ENCODE measurements at places on chromosomes 11 and 22. TPM values are rescaled to one million over a fixed set of nuclear protein-coding genes. Genes with fewer than 3 reads are reported as not detected.

Gene OR10A2
- total RNA-seq = not detected

Gene ARHGAP20
- 2.3 TPM for total RNA-seq

Gene WNT11
- total RNA-seq = 0.85 TPM

Gene GDPD5
- 3.6 TPM for total RNA-seq

Gene MUC5AC
- not detected for total RNA-seq

Gene OR2AG1
- total RNA-seq = not detected

Gene UPK3A
- not detected for total RNA-seq

Gene SEZ6L
- total RNA-seq = not detected

Gene SEC14L2
- 19.2 TPM for total RNA-seq

Gene TMEM191C
- total RNA-seq = 1.1 TPM

Gene ZC3H7B
- 47.9 TPM for total RNA-seq

Gene PYGM
- total RNA-seq = 6.8 TPM

Gene UBQLN3
- not detected for total RNA-seq

Gene GNG3
- not detected for total RNA-seq

Gene APOBEC3C
- total RNA-seq = 11.3 TPM

Gene KDM4D
- total RNA-seq = 0.56 TPM

Gene DTX4
- 0.85 TPM for total RNA-seq

Gene OR8A1
- not detected for total RNA-seq

Gene OR5M11
- not detected for total RNA-seq

Gene SLC6A5
- not detected for total RNA-seq

Gene FOXR1
- total RNA-seq = not detected

Gene NRGN
- 0.77 TPM for total RNA-seq

Gene CWC15
- 38.0 TPM for total RNA-seq

Gene SCN3B
- under 0.01 TPM for total RNA-seq

Gene RAC2
- 13.0 TPM for total RNA-seq

Gene KRTAP5-10
- total RNA-seq = not detected

Gene PRR5
- 3.4 TPM for total RNA-seq

Gene VPREB1
- not detected for total RNA-seq

Gene KCNJ4
- total RNA-seq = not detected

Gene C11orf16
- not detected for total RNA-seq

Gene FREY1
- 0.96 TPM for total RNA-seq

Gene MICAL2
- 757 TPM for total RNA-seq

Gene CRYBA4
- total RNA-seq = not detected

Gene CDKN1C
- total RNA-seq = 0.19 TPM

Gene KCNC1
- total RNA-seq = not detected

Gene DNAJB7
- total RNA-seq = not detected

Gene PRR33
- total RNA-seq = not detected

Gene CHRDL2
- total RNA-seq = under 0.01 TPM

Gene GAL
- not detected for total RNA-seq

Gene OR6A2
- 0.28 TPM for total RNA-seq

Gene YPEL4
- total RNA-seq = 2.8 TPM

Gene GP1BB
- total RNA-seq = 0.77 TPM

Gene TMEM218
- 23.7 TPM for total RNA-seq

Gene GTSE1
- 11.3 TPM for total RNA-seq

Gene ADAMTS15
- 13.5 TPM for total RNA-seq

Gene MIOX
- total RNA-seq = not detected

Gene P2RX6
- total RNA-seq = 2.7 TPM

Gene OR8K3
- not detected for total RNA-seq

Gene CD3D
- not detected for total RNA-seq

Gene WDR74
- 40.3 TPM for total RNA-seq

Gene OR52K2
- not detected for total RNA-seq

Gene TMPRSS6
- total RNA-seq = not detected

Gene IGSF9B
- total RNA-seq = under 0.01 TPM

Gene BEST1
- 0.96 TPM for total RNA-seq

Gene LIMK2
- total RNA-seq = 22.8 TPM

All from regular cardiac myocyte (primary cell).